Trophoblast cell (in vitro differentiated cells and primary cell): ENCODE measurements at places on chromosomes 1 and 21.

DNA sequence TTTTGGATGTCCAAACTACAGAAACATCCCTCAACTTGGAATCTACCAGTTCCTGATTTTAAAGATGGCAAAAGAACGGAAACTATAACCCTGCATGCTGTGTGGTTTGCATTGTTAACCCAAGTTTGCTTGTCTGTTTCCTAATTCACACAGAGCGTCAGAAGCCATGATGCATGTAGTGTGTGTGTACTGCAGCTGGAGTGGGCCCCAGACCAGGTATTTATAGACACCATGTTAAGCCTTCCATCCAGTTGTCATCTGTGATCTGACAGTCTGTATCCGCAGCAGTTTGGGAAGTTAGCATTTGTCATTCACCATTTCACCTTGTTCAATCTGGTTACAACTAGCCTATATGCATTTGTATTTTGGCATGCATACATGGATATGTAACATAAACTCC lies 27.7 kb upstream of the PLEKHM2 start:
- DNase-seq = no peak

GRCh38 chr1:33010932-33011731 lies 25.6 kb downstream of the AK2 start:
- no peak for DNase-seq

GRCh38 chr1:168137515-168137821 lies 738 bp upstream of the GPR161 start:
- no peak for DNase-seq

DNA sequence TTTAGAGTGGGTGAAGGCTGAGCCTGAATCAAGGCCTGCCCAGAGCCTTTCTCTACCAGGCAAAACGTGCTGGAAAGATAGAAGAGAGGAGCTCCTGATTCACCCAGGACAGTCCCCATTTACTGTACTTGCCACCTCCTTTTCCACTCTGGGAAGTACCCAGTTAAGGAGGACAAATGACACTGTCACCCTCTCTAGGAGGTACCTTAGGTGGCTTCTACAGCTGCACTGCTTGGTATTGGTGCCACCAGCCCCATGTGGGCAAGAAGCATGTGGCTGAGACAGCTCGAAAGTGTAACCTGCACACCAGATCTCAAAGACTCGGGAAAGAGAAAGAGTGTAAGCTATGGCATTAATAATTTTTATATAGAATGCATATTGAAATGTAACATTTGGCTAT lies 42.3 kb downstream of the RUNX1 start:
- DNase-seq = no peak

DNA sequence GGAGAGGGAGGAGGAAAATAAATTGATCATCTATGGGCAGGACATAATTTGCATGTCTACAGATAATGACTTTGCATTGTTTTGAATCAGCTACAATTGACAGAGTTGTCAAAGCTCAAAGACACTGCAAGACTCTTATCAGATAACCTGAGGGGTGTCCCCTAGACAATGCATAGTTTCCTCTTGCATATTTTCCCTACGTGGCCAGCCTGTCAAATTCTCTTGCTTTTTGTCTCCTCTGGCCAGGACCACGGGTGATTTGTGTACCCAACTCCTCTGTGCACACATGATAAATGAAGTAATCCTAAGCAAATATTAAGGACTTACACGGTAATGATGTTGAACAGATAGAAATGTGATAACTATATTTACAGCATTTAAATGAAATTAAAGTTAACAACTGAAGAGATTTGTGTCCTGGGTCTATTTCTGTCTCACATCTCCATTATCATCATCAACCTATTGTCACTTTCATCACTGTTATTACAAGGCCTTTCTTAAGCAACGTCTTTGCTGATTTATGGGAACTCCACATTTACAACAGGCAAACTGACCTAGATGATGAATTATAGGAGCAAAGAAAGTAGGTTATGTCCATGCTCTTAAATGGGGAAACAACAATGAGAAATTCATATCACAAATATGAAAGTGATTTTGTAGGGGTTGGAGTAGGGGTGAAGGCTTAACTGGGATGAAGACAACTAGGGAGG lies 18.8 kb downstream of the BATF3 start:
- DNase-seq = no peak

DNA sequence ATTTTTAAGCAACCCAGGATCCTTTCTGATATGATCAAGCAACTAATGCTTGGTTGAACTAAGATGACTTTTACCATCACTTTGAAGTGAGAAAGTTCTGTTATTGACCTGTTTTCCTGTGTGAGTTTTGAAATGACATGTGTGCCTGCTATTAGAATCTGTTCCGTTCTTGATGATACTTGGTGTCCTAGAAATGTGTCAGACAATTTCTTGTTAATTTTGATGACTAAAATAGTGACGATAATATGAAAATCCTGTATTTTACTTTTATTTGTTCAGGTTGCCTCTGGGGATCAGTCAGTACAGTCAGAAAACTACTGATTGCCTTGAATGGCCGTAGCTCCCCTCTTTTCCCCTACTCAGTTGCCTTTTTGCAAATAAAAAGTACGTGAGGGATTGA lies 228.0 kb downstream of the RYR2 start:
- no peak for DNase-seq

DNA sequence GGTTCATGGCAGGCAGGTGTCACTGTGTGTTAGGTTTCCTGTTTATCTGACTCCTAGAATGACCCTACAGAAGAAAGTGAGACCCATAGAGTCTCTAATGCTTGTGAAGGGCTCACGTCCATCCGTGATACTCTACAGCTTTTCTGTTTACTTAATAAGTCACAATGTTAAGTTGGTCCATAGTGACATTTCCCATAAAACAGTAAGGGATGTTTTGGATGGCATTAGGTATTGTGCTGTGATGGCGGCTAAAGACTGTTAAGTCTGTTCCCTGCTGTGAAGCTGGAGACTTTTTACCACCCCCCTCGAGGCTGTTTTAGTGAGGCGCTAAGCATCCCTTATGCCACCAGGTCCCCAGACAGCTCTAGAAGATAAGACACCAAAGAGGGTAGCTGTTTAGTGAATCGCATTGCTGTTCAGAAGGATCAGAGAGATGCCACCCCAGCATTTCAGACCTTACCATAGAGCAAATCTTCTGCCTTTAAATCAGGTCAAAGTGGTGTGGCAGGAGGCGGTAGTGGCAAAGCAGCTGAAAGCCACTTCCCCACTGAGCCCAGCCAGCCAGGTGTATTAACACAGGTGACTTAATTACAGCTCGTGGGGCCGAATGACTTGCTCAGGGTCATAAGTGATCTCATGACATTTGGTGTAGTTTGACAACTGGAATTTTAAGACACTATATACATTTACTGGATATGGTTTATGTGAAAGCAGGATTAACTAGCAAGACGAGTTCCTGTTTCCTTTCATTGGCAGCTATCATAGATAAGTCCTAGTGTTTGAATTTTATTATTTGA lies 25.0 kb downstream of the SLC37A1 start:
- DNase-seq = no peak
